ENCODE measurements at places on chromosomes 12 and 14.

- no peak for DNase-seq
Observed at GRCh38 chr12:80802652-80803400, 86.1 kb downstream of the MYF5 start.

DNA sequence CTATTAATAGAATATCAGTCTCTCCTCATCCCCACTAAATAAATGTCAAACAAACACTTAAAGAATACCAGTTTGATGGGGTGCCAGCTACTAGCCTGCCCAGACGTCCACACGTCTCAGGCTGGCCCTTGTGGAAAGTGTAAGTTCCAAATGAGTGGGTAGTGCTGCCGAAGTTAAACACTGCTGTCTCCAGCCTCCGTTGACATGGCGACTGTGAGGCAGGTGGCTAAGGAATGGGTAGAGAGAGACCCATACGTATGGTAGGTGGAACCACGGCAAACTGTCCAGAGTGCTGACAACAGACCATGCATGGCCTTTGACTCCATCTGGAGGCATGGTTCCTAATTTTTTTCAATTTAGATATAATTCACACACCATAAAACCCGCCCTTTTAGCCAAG is 37.9 kb downstream of the PITPNM2 start:
- peak; percentile 10 for DNase-seq

- DNase-seq = no peak
Observed at GRCh38 chr14:54457609-54457996, 16.4 kb upstream of the CNIH1 start.

- no peak for DNase-seq
Observed at GRCh38 chr14:36647824-36648753, 13.6 kb upstream of the PAX9 start.

GRCh38 chr12:96265400-96265799 is 71.2 kb downstream of the ELK3 start:
- DNase-seq = no peak

- no peak for DNase-seq
Observed at GRCh38 chr14:33714527-33715226, 236.2 kb downstream of the EGLN3 start.

DNA sequence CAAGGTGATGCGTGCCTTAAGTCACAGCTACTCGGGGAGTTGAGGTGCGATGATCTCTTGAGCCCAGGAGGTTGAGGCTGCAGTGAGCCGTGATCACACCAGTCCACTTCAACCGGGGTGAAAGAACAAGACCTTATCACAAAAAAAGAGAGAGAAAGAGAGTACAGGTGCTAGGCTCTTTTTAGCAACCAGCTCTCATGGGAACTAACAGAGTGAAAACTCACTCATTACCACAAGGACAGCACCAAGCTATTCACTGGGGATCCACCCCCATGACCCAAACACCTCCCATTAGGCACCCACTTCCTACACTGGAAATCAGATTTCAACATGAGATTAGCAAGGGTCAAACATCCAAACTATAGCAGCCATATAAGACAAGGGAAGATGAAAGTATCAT is 164.2 kb downstream of the NDUFA12 start:
- no peak for DNase-seq

- DNase-seq = no peak
Observed at GRCh38 chr12:19867151-19867550, 427.9 kb downstream of the AEBP2 start.

- no peak for DNase-seq
Observed at GRCh38 chr14:102277874-102278630, 26.9 kb downstream of the MOK start.

DNA sequence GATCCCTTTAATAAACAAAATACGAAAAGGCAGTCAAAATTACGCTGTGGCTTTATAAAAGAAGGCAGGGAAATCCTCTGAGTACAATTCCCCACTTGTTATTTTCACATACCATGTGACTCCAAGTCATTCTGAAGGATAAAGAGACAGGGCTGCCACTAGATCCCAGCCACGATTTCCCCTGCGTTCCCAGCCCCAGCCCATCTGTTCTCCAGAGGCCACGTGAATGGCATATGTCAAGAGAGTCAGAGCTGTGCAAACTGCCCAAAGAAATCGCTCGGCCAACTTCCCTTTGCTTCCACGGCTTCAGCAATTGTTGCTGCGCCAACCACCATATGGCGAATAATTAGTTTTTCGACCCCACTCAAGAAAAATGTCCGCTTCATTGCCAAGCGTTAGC is 161.3 kb downstream of the C12orf42 start:
- no peak for DNase-seq

DNA sequence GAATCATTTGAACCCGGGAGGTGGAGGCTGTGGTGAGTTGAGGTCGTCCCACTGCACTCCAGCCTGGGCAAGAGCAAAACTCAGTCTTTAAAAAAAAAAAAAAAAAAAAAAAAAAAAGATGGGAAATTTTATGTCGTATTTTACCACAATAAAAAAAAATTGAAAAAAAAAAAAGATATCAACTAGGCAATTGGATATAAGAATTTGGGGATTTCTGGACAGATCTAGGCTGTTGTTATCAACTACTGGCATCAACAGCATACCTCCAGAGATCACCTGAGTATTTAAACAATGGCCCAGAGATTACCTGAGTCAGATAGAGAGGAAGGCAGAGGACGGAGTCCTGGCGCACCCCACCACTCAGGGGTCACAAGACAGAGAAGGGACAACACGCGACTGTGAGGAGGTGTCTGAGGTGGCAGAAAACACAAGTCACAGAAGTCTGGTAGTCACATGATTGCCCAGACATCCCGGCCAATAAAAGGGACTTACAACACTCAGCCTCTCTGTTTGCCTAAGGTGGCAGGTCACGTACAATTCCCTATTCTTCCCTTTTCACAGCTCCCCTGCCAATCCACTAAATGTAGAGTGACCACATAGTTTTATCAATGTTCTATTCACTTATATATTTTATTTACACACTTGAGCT is 1.8 kb downstream of the SPRING1 start:
- no peak for DNase-seq

DNA sequence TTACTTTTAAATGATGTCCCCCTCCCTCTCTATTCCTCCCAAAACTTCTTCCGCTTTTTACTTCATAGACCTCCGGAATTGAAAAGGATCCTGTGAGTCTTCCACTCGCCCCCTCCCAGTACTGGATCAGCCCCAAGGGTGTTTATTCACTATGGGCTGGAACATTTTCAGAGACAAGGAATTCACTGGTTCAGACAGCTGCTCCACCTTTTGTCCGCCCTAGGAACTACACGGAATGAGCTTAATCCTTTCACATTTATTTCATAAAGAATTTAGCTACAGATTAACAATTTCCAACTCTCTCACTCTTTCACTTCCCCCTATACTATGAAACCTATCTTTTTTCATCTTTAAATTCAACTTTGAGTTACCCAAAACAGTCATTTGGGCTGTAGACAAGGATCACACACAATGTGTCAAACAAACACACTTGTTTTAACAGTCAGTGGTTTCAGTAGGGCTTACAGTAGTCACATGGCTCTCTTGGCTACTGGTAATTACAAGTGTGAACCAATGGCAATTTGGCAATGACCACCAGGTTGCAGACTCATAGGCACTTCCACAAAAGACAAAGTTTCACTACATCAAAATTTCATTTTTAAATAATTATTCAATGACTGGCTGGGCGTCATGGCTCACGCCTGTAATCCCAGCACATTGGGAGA is 20.6 kb downstream of the CNIH1 start:
- no peak for DNase-seq

DNA sequence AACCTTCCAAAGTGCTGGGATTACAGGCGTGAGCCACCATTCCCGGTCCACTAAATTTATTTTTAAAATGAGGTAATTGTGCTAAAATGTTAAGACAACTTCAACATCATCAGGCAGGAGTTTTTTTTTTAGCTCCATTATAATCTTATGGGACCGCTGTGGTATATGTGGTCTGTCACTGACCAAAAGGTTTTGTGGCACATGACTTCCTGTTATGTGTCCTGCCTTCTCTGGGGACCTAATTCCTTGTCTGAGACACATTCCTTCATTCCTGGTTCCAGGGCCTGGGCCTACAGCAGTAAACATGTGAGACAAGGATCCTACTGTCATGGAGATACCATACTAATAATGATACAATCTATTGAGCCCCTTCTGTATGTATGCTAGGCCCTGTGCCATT is 4.9 kb downstream of the TEX52 start:
- DNase-seq = no peak

GRCh38 chr14:30849983-30850382 is 24.4 kb upstream of the COCH start:
- no peak for DNase-seq

Measured in NCI-H1417 treated with DMSO at 0.1 percent for 48 hours (cell line).